ENCODE measurements at places on chromosomes 2 and 18.

GRCh38 chr18:23067236-23067635 is 68.0 kb upstream of the CABLES1 start:
- H3K27me3 ChIP-seq: no peaks in the 10 kb centered on the region
- no peaks in the 10 kb centered on the region for H3K36me3 ChIP-seq

DNA sequence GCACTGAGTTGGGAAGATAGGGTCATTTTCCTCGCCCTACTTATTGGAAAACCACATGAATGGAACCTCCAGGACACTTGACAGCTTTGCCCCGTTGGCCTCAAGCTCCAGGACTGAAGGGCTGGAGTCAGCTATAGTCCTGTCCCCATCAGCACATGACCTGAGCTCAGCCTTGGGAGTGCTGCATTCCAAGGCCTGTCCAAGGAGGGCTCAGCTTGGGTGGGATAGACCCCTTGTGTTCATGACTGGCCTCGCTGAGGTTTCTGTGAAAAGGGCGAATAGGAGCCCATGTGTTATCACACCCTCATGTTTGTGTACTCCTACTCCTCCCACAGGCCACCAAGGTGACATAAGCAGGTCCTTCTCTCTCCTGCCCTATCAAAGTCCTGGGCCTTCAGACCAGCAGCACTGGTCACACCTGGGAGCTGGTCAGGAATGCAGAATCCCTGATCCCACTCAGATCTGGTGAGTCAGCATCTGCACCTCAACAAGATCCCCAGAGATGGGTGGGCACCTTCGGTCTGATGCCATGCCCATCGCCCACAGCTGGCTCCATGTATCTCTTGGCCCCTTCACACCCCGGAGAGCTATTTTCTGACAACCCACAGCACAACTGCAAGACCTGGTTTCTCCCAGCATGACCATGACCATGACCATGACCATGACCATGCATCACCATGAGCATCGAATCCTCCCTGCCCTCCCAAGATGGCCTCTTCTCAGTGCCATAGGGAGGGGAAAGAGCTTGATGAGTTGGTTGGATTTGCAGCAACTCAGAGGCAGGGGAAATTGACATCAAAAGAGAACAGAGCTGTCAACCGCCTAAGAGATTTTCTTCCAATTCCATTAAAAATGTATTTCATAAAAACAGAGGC is 83.0 kb upstream of the RAB6C start:
- DNase-seq: no peak
- H3K27ac ChIP-seq: no peak overlapping the region
- H3K36me3 ChIP-seq: no peaks in the 10 kb centered on the region
- H3K4me3 ChIP-seq: no peak overlapping the region
- H3K27me3 ChIP-seq: peaks cover 10% of the 10 kb centered on the region
- H3K4me1 ChIP-seq: no peaks in the 10 kb centered on the region

GRCh38 chr2:188964976-188965546 is 9.1 kb upstream of the COL3A1 start:
- H3K36me3 ChIP-seq: no peaks in the 10 kb centered on the region
- H3K27me3 ChIP-seq: peaks cover 8% of the 10 kb centered on the region
- H3K4me1 ChIP-seq: no peaks in the 10 kb centered on the region
- no peak for DNase-seq

DNA sequence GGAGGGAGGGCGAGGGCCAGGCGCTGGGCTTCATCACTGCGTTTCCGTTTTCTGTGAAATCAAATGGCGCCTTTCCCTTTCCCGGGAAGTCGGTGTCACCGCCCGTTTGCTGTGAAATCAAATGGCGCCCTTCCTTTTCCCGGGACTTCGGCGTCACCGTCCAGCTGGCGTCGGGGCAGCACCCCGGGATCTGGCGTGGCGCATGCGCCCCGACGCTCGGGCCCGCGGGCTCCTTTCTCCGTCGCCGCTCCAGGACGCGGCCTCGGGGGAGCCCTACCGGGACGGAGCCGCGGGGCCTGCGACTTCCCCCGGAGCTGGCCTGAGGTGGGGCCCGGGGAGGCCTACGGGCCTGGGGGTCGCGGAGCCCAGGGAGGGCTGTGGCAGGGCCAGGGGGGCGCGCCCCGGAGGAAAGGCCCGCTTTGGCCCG is at the start of gene FAM228A:
FAM228A (plus strand) TSS at position 203 of the 427 bp plus-strand sequence. CDS start 428 bp downstream, outside the sequence.
- H3K27ac ChIP-seq: no peak within 1 kb of the TSS
- H3K4me3 ChIP-seq: no peak within 1 kb of the TSS
- H3K36me3 ChIP-seq: no peaks in the 10 kb centered on the region
- peaks cover 6% of the 10 kb centered on the region for H3K27me3 ChIP-seq
- H3K4me1 ChIP-seq: no peaks in the 10 kb centered on the region

DNA sequence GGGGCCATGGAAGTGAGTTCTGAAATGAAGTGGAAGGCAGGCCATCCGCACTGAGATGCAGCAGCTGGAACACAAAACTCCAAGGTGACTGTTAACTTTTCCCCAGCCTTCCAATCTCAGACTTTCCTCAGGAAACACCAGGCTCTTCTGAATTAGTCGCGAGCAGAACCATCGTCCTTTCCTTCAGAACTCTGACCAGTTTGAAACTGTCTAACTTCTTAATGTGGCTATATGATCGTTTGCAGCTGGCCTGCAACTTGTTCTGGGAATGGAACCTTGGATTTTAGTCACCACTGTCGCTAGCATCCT is 620 bp upstream of the RPL37A start:
- peak overlapping the region; percentile 97 for H3K4me3 ChIP-seq
- H3K27me3 ChIP-seq: no peaks in the 10 kb centered on the region
- H3K4me1 ChIP-seq: peaks cover 56% of the 10 kb centered on the region
- peak overlapping the region; percentile 100 for H3K27ac ChIP-seq
- no peak for DNase-seq
- peaks cover 48% of the 10 kb centered on the region for H3K36me3 ChIP-seq

DNA sequence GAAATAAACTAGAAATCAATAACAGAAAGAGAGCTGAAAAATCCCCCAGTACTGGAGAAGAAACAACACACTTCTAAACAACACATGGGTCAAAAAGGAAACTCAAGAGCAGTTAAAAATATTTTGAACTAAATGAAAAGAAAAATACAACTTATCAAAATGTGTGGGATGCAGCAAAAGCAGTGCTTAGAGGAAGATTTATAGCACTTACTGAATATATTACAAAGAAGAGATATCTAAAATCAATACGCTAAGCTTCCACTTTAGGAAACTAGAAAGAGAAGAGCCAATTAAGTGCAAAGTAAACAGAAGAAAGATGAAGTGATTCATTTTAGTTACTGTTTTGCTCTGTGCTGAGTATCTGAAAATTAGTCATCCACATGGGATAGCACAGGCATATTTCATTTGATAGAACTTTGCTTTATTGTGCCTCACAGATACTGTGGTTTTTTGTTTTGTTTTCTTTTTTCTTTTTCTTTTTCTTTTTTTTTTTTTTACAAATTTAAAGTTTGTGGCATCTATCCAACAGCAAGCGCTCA is 17.0 kb downstream of the TGFA start:
- no peaks in the 10 kb centered on the region for H3K36me3 ChIP-seq
- peaks cover 3% of the 10 kb centered on the region for H3K4me1 ChIP-seq
- DNase-seq: no peak
- peaks cover 2% of the 10 kb centered on the region for H3K27me3 ChIP-seq

DNA sequence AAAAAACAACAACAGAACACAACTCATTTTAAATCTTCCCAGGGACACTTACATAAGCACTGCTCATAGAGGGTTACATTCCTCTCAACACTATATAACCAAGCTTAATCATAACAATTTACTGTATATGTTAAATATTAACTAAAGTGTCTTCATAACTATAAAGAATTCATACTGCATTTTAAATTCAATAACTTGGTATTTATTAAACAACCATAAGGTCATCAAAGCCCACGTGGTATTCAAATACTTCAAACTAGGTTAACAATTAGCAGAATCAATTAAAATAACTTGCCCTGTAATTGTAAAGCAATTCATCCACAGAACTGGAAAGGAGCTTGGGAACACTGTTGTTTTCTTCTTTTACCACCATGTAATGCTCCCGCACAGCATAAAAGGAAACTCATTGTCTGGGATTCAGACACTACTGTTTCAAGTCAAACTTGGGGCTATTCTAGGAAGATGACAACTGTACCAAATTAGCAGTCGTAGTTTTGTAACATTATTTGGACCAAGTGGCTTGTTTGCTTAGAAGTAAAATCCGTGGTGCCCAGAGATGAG is 10.4 kb downstream of the GAREM1 start:
- H3K27ac ChIP-seq: no peak overlapping the region
- DNase-seq: no peak
- H3K27me3 ChIP-seq: peaks cover 33% of the 10 kb centered on the region

- H3K4me3 ChIP-seq: peak overlapping the region; percentile 97
- H3K36me3 ChIP-seq: peaks cover 47% of the 10 kb centered on the region
- peak; percentile 20 for DNase-seq
- peaks cover 3% of the 10 kb centered on the region for H3K27me3 ChIP-seq
- peak overlapping the region; percentile 92 for H3K27ac ChIP-seq
These were observed 19.7 kb upstream of the STPG4 start for GRCh38 chr2:47174733-47175361.

DNA sequence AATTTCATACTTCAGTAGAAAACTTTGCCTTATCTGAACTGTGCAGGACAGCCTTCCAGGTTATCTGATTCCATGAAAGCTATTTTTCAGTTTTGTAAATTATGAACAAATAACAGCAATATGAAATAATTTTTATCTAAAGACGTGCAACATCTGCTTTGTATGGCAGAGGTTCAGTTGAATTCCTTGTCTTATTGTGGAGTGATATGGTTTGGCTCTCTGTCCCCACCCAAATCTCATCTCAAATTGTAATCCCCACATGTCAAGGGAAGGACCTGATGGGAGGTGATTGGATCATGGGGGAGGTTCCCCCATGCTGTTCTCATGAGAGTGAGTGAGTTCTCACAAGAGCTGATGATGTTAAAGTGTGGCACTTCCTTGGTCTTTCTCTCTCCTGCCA is 18.1 kb upstream of the RPIA start:
- no peaks in the 10 kb centered on the region for H3K4me1 ChIP-seq
- no peaks in the 10 kb centered on the region for H3K36me3 ChIP-seq
- H3K4me3 ChIP-seq: no peak overlapping the region
- no peaks in the 10 kb centered on the region for H3K27me3 ChIP-seq
- H3K27ac ChIP-seq: no peak overlapping the region

- DNase-seq: no peak
- no peak overlapping the region for H3K4me3 ChIP-seq
- H3K27ac ChIP-seq: no peak overlapping the region
- H3K4me1 ChIP-seq: no peaks in the 10 kb centered on the region
These were observed 48.2 kb downstream of the CFAP221 start for GRCh38 chr2:119592436-119592835.

DNA sequence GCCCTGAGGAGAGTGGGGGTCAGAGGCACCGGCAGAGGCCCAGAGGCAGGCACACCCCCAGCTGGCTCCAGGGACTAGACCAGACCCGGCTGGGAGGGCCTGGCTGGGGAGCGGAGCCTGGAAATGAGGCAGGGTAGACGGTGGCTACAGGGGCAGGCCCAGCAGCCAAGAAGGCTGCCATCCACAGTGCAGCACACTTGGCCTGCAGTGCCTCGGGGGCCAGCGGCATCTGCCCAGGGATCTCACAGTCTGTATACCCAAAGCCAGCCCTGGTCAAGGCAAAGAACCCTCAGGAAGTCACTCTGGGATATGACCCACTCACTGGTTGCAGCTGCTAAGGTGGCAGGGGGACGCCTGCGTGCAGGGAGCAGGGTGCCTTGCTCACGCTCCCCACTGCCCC is 17.8 kb downstream of the PER2 start:
- peaks cover 18% of the 10 kb centered on the region for H3K36me3 ChIP-seq
- no peaks in the 10 kb centered on the region for H3K27me3 ChIP-seq
- no peak overlapping the region for H3K4me3 ChIP-seq
- no peak for DNase-seq
- H3K27ac ChIP-seq: no peak overlapping the region

DNA sequence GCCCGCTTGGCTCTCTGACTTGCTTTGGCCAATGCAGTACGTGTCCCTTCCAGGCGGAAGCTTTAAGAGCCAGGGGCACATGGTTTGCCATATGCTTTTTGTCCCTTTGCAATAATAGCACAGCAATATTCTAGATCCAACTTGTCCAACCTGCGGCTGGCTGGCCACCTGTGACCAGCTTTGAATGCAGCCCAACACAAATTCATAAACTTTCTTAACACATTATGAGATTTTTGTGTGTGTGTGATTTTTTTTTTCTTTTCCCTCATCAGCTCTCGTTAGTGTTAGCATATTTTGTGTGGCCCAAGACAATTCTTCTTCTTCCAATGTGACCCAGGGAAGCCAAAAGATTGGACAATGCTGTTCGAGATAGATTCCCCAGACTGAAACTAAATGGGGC is 119.3 kb upstream of the SIX3 start:
- peaks cover 1% of the 10 kb centered on the region for H3K27me3 ChIP-seq
- DNase-seq: no peak
- no peak overlapping the region for H3K4me3 ChIP-seq
- H3K4me1 ChIP-seq: no peaks in the 10 kb centered on the region

- no peak overlapping the region for H3K4me3 ChIP-seq
- H3K27me3 ChIP-seq: no peaks in the 10 kb centered on the region
- H3K27ac ChIP-seq: no peak overlapping the region
- H3K4me1 ChIP-seq: peaks cover 10% of the 10 kb centered on the region
- peaks cover 26% of the 10 kb centered on the region for H3K36me3 ChIP-seq
These were observed 11.0 kb downstream of the UBE2E3 start for GRCh38 chr2:180991361-180991760.

- no peaks in the 10 kb centered on the region for H3K4me1 ChIP-seq
- H3K27me3 ChIP-seq: no peaks in the 10 kb centered on the region
- no peak overlapping the region for H3K4me3 ChIP-seq
- no peak overlapping the region for H3K27ac ChIP-seq
These were observed 137.8 kb downstream of the TDRD15 start for GRCh38 chr2:21261591-21261990.

- H3K36me3 ChIP-seq: peaks cover 30% of the 10 kb centered on the region
- H3K27me3 ChIP-seq: no peaks in the 10 kb centered on the region
- H3K4me1 ChIP-seq: peaks cover 45% of the 10 kb centered on the region
- DNase-seq: no peak
- no peak overlapping the region for H3K4me3 ChIP-seq
- peak overlapping the region; percentile 7 for H3K27ac ChIP-seq
These were observed 18.1 kb downstream of the LCLAT1 start for GRCh38 chr2:30465171-30465545.
